AML-193 (cell line): ENCODE measurements at places on chromosomes 2 and 18.

- DNase-seq, result peak; percentile 58
Measured at GRCh38 chr2:128727914-128728313, 409.2 kb upstream of the HS6ST1 start.

DNA sequence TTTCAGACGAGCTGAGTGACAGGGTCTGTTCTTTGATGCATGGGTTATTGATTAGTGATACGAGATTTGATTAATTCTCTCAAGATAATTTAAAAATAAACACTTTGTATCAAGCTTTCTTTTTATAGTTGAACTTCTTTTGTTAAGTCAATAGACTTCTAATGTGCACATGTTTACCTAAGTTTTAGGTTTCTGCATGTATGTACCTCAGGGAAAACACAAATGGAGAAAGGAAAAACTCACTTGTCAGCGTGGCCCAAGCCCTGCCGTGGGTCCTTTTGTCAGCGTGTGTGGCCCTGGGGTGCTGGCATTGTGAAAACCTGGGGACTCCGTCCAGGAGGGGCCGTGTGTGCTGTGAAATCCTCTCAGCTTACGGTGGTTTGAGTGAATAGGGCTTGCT is 153.7 kb downstream of the SNTG2 start:
- DNase-seq, result no peak

- no peak for DNase-seq
Measured at GRCh38 chr18:49869354-49869753, 56.0 kb upstream of the ACAA2 start.

- no peak for DNase-seq
Measured at GRCh38 chr2:216394881-216395280, 17.4 kb upstream of the SMARCAL1 start.

DNA sequence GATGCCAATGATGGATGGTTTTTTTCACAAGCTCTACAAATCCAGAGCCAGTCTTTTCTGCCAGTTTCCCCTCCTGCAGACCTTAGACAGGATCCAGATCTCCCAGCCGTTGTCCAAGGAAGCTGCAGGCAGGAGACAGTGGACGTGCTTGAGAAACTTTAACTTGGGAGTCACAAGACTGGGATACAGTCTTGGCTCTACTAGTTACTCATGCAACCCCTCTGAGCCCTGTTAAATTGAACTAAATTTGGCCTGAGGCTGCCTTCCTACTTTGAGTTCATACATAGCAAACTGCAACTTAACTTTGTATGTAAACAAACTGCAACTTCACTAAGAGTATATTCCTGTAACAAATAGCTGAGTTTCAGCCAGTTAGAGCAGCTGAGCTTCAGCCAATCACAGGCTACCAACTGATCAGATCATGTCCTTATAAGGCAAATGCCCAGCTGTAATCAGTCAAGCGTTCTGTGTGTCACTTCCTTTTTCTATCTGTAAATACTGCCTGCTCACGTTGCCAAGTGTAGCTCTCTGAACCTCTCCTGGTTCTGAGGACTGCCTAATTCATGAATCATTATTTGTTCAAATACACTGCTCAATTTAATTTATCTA is 140.9 kb downstream of the CAPN13 start:
- DNase-seq, result no peak

GRCh38 chr2:131093696-131094462 is 619 bp upstream of the FAM168B start:
- DNase-seq, result no peak

DNA sequence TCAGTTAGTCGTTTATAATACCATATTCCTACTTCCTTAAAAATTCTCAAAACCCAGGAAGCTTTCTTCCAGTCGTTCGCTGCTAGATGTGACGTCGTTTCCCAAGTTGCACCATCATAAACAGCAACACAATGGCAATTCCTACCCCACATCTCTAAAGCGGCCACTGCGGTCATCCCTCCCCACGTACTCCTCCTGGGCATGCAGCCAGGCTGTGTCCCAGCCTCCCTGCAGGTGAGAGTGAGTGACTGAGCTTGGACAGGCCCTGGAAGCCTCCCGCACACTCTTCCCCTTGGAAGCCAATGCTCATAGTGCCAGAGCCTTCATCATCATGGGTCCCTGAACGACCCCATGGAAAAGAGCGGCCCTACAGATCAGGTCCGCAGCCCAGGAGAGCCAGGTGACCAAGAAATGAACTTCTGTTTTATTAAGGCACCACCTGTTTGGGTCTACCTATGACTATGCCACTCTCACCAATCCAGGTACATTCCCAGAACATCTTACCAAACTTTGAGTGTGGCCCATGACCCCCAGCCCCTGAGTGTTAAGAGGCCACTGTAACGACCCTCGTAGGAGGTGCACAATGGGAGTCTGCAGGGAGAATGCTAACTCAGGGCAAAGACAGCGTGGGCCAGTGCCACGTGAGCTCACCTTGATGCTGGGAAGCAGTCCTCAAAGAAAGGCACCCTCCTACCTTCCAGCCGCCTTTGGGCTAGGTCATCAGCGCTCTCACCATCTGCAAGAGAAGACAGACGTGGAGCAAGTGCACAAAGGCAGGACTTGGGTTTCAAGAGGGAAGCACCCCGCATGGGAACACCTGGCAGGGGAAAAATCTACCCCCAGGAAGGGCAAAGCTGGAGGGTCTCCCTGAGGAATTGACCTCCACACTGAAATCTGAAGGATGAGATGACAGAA is 74.7 kb upstream of the RAB6C start:
- DNase-seq, result no peak

DNA sequence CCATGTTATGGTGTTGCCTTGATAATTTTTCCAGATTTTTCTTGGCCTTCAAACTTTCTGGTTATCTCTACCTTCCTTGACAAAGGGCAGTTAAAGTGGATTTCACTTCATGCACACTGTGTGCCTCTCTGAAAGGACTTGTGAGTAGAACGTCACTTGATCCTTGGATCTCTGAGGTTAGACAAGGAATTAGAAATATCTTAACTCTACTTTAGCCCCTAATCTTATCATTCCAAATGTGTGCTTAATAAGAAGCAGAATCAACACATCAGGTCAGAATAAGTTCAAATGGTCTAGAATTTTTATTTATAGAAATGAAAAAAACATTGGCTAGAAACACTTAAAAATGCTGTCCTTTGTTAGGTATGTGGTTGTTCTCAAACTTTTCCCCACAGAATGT is 205.7 kb downstream of the TPGS2 start:
- no peak for DNase-seq

DNA sequence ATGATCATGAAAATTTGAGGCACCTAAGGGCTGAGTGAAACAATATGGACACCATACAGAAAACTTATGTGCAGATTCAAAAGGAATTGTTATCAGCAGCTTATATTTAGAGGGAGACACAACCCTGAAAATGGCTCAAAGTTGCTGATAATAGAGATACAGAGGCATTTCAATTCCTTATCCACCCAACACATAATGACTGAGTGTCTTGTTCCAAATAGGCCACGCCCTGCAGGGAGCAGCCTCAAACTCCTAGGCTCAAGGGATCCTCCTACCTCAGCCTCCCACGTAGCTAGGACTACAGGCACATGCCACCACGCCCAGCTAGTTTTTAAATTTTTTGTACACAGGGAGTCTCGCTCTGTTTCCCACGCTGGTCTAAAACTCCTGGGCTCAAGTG is 79.0 kb downstream of the LBH start:
- no peak for DNase-seq

- peak; percentile 9 for DNase-seq
Measured at GRCh38 chr2:215505044-215505786, 69.3 kb upstream of the FN1 start.

DNA sequence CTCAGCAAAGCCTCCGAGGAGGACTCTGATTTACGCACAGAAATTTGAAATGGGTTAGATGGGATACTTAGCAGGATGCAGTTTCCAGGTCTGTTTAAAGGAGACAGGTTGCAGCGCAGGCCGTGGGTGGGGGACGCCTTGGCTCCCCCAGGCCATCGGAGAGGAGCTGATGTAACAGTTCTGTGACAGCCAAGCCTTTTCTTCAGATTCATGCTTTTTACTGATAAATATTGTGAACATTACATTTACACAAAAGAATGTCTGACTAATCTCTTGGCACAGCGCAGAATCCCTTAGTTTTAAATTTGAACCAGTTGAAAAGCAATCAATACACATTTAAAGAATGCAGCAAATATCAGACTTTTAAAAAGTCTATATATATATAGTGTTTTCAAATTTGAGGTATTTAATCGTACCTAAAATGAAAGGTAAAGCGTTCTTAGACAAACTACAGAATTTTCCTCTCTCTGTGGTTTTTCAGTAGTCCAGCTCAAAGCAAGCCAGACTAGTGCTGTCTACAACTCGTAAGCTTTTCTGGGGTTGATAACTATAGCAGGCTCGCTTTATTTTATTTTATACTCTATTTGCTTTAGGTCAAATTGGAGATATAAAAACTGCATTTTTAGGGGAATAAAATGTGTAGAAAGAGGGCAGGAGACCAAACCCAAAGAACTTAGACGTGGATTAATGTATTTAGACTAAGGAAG is 221.9 kb downstream of the PIEZO2 start:
- DNase-seq, result no peak
